ENCODE measurements at places on chromosomes 1 and 21.
A peak's percentile ranks its signal among the peaks of the same experiment; 100 is the strongest.

- DNase-seq: no peak
Measured at GRCh38 chr1:9873385-9873784, 36.7 kb downstream of the CTNNBIP1 start.

GRCh38 chr1:79760531-79760930 is 754.0 kb upstream of the ADGRL4 start:
- no peak for DNase-seq

DNA sequence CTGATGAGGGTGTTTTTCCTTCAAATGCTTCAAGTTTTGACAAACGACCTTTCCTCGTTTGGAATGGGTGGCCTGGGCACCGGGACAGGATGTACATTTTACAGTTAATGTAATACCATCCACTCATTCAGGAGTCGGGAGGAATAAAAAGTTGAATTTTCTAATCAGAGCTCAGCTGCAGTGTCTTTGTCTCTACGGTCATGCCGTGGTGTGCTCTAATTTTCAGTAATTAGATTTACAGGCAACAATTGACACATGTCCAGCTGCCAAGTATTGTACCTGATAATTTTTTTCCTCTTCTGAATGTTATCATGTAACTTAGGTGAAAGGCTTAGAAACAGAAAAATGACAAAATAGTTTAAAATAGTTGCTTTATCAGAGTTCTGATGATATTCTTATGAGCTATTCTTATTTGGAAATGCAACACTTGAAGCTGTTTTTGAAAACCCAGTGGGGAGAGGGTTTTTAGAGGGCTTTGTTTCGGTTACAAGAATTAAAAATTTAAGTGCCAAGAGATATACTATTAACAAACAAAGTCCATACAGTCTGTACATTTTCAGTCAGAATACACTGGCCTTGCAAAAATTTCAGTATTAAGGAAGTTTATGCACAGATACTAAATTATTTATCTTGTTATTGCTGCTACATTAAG is 1.0 kb downstream of the CDKN2C start:
- DNase-seq: no peak

GRCh38 chr1:1210726-1211540 is 3.0 kb downstream of the TNFRSF4 start:
- no peak for DNase-seq

DNA sequence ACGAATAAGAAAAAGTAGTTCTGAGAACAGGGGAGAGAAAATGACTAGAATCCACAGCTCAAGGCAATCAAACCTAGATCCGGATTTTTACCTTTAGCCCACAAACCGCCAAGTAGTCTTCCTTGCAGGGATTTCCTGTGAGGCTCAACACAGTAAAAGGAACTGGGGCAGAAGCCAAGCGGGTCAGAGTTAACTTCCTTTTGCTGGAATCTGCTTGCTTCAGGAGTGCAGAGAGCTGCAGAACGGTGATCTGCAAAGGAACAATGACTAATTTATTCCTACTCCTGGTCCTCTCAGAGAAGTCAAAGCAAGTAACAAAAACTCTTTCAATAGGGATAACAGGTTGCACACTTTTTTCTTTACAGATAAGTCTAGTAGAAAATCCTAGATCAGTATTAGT is 53.4 kb downstream of the UBR4 start:
- no peak for DNase-seq

DNA sequence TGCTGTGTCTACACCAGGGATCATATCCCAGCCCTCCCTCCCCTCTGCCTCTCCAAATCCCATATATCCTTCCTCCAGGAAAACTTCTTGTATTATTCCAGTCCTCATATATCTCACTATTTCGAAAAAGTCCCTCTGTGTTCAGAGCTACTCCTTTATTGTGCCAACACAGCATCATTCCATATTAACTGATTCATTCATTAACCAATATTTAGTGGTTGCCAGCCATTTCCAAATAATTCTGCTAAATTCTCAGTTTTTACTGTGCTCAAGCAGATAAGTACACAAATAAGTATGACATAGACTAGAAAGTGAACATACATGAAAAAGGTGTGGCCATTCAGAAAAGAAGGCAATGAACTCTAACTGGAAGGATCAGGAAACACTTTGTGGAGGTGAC is 241.6 kb upstream of the DUSP10 start:
- no peak for DNase-seq

DNA sequence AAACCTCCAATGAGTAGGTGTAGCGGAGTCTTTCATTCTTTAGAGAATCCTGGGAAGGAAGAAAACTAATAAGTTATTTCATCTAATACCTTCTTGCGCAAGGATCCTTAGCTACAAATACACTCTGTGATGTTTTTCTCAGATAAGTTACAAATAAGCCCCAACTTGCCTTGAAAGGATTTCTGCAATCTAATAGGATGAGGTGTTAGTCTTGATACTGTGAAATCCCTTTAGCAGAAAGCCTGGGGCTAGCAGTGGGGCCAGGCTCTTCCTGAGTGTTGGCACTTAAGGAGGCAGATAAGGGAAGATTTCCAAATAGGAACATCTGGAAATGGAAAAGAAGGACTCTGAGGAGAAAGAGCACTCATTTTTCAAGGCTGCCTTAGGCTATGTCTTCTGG is 168.0 kb upstream of the DAB1 start:
- no peak for DNase-seq

GRCh38 chr1:166139735-166140134 is 27.1 kb downstream of the FAM78B start:
- DNase-seq: no peak

DNA sequence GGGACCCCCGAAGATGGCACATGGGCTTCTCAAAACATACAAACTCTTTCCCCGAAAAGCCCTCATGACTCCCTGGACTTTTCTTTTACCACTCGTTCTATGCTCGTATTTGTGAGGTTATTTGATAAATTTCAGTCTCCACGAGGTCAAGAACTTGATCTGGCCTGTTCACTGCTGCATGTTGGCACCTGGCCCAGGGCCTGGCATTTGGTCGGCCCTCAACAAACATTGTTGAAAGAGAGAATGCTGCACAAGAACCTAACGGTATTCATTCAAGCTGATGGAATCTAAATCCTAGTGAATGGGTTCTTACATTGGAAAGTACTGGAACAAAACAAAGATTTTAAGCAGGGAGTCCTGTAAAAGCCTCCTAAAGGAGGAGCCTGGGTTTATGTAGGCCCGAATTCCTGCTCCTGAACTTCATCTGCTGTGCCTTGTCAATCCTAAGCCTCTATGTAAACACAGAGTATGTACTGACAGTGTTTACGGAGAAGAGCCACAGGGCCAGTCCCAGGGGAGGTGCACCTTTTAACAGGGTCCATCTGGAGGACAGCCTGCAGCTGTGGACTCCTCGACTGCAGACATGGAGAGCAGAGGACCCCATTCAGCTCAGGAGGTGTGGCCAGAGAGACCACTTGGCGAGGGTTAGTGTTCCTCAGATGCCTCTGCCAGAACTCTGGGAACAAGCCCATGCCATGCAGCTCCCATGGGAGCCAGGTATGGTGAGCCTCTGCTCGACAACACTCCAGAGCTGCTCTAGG is 46.9 kb downstream of the L1TD1 start:
- DNase-seq: no peak

- DNase-seq: no peak
Measured at GRCh38 chr1:41291195-41291594, 49.1 kb upstream of the SCMH1 start.

GRCh38 chr1:172448995-172449584 is 5.2 kb upstream of the PIGC start:
- no peak for DNase-seq

- peak; percentile 88 for DNase-seq
Measured at GRCh38 chr1:119327094-119327449, 41.5 kb upstream of the HAO2 start.

GRCh38 chr1:17878837-17879236 is 123.7 kb downstream of the ACTL8 start:
- no peak for DNase-seq

DNA sequence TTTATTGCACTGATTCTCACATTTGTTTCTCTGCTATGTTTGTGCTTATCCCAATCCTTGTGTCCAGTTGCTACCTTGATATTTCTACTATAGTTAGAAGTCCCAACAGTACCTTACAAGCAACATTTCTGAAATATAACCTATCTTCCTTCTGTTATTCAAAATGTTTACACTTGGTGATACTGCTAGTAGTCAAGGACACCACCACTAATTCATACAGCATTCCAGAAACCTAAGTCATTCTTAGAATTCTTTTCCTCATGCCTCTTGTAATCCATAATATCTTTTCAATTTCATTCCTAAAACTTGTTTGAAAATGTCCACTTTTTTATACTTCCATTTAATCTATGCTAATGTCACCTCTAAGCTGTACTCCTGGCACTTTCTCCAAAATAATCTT is 2132.1 kb downstream of the NCAM2 start:
- DNase-seq: no peak

GRCh38 chr1:157831968-157832626 is 9.5 kb downstream of the CD5L start:
- DNase-seq: no peak

DNA sequence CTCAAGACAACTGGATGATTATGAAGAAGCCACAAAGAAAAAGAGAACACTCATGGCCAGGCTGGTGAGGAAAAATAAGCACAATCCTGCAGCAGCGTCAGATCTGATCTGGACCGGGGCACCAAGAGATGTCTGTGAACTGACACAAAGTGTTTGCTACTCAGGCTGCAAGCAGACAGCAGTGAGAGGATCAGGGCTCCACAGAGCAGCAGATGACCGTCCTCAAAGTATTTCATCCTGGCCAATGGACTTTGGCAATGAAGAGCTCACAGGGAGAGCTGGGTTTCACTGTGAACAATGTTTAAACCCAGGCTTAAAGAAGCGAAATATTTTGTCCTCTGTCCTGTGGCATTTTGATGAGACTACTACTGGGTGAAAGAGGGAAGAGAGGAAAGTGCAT is 299.2 kb downstream of the GPATCH2 start:
- DNase-seq: no peak

- no peak for DNase-seq
Measured at GRCh38 chr1:16375521-16376340, 8.7 kb downstream of the SZRD1 start.

DNA sequence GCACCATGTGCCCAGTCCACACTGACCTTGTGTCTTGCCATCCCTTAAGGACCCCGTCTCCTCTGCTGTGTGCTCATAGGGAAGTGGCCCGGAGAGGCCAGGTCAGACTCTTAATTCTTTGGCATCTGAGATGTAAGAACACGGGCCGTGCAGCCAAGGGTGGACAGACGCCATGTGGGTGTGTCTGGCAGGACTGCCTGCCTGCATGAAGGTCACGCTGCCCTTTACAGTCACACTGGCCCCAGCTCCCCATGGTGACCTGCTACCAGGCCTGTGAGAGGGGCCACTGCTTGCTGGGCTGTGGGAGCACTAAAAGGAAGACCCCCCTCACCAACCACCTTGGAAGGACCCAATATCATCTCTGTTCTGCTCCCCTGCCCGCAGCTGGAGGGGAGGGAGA is 17.7 kb downstream of the DHRS3 start:
- no peak for DNase-seq

DNA sequence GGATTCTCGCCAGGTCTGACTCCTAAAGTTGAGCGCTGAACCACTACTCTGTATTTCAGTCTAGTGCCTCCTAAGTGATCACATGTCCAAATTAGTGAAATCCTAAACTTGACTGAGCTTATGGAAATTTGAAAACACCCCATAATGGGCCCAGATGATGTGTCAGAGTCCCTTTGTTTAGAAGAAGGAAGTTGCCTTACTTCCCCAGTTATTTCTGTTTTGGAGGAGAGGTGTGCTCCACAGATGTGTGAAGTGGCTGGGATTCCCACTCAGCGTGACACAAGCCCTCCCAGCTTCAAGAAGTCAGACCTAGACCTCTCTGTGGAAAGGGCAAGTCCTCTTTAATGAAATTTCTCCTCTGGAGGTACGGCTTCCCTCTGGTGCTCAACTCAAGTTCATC is 188.8 kb downstream of the TTLL7 start:
- no peak for DNase-seq

Data from spinal cord (tissue), 10 donors.